ENCODE measurements at places on chromosomes 7 and 10.

DNA sequence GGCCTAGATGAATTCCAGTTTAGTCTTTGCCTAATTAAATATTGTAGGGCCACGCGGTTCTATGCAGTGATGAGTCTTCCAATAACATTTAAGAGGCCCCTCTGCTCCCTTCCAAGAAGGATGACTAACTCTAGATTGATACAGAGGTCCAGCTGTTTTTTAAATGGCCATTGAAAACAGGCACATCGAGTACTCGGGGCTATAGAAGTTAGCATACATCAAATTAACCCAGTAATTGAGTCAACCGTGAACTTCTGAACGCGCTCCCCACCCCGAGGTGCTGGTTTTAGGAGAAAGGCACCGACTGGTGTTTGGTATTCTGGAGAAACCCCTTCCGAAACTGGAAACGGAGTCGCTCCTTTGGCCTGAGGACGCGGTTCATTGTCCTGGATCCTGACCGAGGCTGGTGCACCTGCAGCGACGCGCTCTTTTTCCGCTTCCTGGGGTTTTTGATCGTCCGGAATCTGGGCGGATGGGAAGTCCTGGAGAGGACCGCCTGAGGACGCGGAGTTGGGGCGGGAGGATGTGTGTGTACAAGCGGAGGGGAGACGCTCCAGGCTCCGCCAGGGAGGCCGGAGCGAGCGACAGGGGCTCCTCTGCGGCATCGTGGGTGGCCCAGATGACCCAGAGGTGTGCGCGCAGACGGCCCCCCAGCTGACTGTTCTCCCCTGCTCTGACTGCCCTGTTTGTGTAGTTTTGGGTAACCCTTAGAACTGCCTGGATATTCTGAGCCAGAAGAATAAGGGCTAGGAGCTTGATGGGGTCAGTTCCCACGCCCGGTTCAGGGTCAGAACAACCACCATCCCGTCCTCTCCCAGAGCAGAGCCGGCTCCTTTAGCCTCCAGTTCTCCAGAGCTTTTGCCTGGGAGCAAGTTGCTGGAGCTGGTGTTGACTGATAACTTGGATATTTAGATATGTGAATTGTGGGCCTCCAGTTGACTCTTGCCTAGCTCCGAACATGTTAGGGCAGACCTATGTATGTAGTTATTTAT is 711 bp downstream of the FAM221A start:
- no peak for DNase-seq

DNA sequence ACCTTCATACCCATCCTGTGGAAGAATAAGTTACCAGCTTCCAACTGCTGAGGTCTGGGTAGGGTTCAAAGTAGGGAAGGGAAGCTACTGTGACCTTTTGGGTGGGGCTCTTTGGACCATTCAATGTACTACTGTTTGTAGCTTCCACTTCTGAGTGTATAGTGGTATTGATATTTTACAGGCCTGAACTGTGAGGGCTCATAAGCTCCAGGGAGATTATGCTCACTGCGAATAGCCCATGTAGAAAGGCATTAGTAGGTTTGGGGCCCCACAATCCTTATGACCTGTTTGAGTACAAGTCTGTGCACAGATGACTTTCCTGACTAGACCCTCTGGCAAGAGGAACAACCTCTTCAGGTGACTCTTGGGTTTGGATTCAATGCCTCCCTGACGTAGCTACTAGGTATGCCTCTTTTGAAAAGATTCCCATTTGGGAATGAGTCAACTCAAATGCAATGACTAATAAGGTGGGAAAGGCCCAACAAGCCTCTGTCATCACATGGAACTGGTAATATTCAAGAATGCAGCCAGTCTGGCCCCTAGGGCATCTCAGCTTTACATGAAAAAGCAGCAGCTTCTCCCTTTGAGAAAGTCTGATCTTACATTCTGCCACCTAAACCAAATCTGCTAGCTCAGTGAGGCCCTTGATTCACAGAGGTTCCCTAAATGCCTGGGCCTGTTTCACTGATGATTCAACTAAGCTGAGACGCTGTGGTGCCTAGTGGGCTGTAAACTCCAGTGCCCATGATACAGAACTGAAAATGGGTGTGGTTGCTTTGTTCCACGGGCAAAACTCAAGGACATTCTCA is 79.8 kb downstream of the ABI1 start:
- no peak for DNase-seq

- DNase-seq, result no peak
Observed at GRCh38 chr7:45221896-45222604, 64.5 kb downstream of the RAMP3 start.

DNA sequence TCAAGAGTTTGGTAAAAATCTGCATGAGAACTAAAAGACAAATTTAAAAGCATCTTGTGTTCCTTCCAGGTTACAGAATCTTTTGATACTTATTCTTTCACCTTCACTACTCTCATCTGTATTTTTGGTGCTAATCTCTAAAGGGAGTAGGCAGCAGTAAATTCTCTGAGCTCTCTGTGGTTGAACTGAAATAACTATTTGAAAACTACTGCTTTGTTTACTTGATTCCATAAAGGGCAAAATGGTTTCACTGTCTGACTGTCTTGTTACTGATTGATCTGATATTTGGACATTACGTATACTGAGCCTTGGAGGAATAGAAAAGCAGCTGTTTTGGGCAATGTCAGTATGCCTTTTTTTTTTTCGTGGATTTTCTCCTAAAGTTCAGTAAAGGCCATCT is 103.3 kb downstream of the CHRM2 start:
- DNase-seq, result no peak

- DNase-seq, result no peak
Observed at GRCh38 chr7:711922-712380, 14.5 kb upstream of the DNAAF5 start.

DNA sequence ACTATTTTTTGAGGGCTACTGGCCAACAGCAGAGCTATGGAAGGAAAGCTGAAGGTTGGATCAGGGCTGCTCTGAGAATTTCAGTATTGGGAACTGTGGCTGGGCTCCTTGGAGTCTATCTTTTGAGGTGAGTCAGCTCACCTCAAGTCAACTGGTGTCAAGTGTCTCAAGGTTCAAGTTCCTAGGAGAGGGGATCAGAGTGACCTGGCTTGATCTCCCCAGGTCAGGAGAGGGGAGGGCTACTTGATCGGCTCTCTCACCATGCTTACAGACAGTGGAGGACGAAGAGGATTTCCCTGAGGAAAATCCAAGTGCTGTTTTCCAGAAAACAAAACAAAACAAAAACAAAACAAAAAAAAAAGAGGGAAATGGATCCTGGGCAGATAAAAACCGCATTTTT is 132.8 kb downstream of the CACNB2 start:
- DNase-seq, result no peak

GRCh38 chr7:66529883-66530610 is 98.6 kb upstream of the KCTD7 start:
- no peak for DNase-seq

- DNase-seq, result no peak
Observed at GRCh38 chr10:1085258-1085657, 29.1 kb downstream of the WDR37 start.

DNA sequence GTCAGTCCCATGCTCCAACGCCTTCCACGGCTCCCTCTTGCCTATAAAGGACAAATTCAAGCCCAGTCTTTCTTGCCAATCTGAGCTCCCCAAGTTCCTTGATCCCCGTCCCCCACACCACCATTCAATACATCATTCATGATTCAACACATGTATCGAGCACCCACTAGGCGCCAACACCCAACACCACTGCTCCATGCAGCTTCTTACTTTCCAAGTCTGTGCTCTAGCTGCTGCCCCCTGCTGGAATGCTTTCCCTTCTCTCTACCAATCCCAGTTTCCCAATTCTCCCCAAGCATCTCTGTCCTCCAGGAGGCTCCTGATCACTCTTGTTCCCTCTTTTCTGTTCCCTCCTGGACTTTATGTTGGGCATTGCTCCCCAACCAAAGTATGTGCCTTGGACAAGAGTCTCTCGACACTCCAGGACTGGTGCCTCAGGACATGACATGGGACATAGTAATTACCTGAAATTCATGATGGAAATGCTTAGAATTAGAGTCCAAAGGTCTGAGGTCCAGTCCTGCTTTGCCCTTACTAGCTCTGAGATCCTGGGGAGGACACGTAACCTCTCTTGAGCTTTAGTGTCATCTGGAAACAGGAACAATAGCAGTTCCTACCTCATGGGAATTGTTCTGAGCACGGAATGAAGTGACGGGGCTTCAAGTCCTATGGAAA is 172.7 kb downstream of the NEURL1 start:
- no peak for DNase-seq

DNA sequence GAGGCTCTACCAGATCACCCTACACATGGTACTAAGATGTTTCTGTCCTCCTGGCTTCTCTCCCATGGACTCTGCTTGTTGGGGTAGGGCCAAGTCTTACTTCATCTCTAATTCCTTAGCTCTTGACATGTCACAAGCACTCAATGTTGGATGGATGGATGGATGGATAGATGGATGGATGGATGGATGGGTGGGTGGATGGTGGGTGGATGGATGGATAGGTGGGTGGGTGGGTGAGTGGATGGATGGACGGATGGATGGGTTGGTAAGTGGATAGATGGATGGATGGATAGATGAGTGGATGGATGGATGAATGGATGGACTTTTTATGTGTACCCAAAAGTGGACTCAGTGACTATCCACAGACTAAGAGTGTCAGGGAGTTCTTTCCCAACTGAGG is 28.5 kb downstream of the HSPA12A start:
- DNase-seq, result no peak

DNA sequence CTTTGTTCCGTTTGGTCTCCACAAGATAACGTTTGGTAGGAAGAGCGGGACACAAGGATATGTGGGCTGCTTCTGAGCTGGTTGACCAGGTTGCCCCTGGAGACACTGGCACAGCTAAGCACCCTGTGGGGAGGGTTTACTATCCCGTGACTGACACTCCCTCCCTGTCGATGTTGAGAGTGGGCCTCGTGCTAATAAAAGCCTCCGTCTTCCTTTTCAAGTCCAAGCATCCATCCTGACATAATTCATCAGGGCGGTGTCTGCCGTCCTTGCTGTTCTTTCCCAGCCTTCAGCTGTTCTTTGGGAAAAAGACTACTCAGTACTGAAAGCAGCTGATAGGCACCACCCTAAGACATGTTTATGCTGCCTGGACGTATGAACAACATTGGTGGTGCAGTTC is 49.6 kb downstream of the SHH start:
- no peak for DNase-seq

DNA sequence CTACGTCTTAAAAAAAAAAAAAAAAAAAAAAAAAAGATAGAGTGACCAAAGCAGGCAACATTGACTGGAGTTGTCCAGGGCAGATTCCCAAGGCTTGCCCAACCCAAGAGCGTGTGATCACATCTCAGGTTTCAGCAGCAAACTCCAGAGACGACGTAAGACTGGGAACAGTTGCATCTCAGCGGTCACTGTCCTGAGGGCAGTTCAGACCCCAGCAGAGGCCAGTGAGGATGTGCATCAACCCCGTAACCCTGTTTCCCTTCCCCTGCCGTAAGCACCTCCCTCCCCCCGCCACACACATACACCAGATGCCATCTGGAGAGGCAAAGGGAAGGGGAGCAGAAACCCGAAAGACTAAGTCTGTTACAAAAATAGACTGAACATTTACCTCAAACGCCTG is 19.3 kb upstream of the TOMM7 start:
- DNase-seq, result no peak

GRCh38 chr7:16619979-16620408 is 25.6 kb downstream of the ANKMY2 start:
- DNase-seq, result no peak

- no peak for DNase-seq
Observed at GRCh38 chr7:3880228-3880987, 579.4 kb downstream of the SDK1 start.

GRCh38 chr10:124022066-124022465 is 71.3 kb downstream of the CHST15 start:
- DNase-seq, result no peak

- no peak for DNase-seq
Observed at GRCh38 chr7:1562116-1562515, 6.1 kb upstream of the TMEM184A start.

DNA sequence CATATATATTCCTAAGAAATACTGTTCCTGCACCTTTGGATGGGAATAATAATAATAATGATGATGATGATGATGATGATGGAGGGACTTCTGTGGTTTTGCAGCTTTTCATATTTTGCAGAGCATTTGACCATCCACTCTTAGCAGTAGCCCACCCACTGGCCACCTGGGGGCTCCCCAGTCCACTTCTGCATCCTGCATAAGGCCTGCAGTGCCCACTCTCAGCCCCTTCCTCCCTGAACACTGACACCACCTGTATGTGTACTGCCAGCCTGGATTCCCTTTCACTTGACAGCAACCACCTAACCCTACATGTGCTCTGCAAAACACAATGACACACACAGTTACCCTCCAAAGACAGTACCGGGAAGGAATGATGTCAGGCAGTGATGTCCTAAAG is 131.4 kb downstream of the ADAM12 start:
- DNase-seq, result no peak

DNA sequence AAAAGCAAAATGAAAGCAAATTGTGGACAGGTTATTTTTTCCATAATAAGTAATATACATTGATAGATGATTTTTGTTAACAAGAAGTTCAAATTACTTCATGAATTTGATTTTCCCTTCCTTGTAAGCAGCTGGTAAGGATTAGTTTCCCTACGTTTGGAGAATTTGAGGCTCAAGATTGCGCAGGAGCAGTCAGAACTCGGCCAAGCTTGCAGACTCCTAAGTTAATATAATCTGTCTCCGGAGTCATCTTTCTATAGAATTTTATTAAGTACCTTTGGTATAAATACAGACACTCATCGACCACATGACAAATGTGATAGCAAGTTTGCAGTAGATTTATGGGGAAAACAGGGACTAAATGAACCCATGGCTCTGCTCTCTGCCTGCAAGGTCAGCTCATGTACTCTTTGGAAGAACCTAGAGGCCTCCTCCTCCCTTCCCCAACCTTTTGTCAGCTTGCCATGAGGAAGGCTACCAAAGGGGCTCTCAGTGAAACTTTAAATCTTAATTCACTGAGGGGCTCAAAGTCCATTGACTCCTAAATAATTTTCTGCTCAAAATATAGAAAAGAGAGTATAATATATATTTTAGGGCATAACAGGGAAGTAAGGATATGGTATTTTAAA is 89.2 kb upstream of the CTTNBP2 start:
- no peak for DNase-seq

GRCh38 chr7:1747004-1747801 is 77.1 kb downstream of the ELFN1 start:
- DNase-seq, result no peak

DNA sequence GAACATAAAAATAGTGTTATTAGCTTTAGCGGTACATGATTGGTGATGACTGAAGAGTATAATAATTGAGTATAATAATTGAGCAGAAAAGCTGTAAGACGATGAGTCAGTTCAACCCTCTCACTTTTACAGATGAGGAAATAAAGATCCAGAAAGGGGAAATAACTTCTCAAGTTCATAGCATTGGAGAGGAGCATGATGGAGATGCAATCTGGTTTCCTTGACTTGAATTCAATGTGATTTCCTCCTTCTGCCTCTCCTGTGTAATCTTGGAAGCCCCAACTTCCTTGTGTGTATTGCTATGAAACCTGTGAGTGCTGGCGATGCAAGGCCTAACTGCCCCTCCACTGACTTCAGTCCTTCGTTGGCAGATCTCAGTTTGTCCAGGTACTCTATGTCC is 265.1 kb downstream of the LRMDA start:
- no peak for DNase-seq

- no peak for DNase-seq
Observed at GRCh38 chr7:69906283-69906995, 308.2 kb downstream of the AUTS2 start.

Measured in omental fat pad (tissue), 4 donors.